ENCODE measurements at places on chromosomes 16 and 17. TPM values are rescaled to one million over a fixed set of nuclear protein-coding genes. Genes with fewer than 3 reads are reported as not detected.

GRCh38 chr16:51237861-51238378, 86.8 kb upstream of the SALL1 start:
- no peak for DNase-seq

GRCh38 chr17:34542700-34543336, 36.6 kb upstream of the TMEM132E start:
- DNase-seq, result peak; percentile 59

DNA sequence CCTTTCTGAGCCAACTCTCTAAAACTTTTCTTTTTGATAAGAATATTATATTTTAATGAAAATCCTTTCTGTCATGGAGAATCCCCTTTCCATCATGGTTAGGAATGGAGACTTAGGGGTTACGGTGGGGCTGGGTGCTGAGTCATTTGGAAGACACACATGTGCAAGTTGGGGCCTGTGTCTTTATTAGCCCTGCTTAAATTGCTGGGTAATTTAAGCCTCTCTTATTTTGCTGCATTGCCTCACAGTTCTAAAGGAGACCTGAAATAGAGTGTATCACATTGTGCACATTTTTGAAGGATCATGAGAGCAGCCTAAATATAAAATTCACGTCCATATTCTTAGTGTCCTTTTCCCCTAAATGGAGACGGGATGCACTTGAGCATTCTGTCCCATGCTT, 61.8 kb upstream of the RBFOX1 start:
- no peak for DNase-seq

- no peak for DNase-seq
Measured at GRCh38 chr16:14682121-14682520, 12.0 kb downstream of the PLA2G10 start.

DNA sequence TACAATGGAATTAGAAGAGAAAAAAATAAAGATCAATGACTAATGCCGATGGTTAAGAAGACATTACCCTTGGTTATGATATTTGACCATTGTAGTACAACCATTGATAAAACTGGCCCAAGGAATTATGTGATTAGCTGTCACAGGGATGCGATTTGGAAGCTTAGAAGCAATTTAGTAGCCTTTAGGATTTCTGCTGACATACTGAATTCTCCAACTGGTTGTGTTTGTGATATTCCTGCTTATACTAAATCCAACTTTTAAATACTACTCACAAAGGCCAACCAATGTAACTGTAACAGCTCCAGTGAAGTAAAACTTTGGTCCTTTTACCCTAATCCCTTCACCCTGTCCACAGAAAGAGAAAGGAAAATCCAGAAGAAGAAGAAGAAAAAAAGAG, 31.4 kb upstream of the ABCA6 start:
- DNase-seq, result no peak

DNA sequence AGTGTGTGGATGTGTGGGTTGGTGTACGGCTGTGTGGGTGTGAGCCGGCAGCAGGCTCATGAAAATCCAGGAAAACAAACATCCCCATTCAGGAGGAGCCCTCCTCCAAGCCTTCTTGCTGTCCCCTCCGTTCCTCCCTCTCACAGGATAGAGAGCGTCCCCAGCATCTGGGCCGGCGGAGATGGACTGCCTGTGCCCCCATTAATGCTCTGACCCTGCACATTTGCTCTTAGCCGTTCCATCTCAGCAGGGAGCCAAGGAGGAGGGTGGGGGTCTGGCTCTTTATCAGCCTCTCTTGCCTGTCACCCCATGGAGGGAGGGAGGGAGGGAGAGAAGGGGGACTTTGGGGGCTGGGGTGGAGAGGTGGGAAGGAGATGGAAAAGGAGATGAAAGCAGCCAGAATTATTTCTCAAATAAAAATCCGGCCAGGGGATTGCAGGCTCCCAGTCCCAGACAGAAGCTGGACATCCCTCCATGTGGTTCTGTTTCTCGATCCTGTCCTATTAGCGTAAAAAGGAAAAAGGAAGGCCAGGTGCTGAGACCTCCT, 240.0 kb upstream of the ZFHX3 start:
- DNase-seq, result no peak

DNA sequence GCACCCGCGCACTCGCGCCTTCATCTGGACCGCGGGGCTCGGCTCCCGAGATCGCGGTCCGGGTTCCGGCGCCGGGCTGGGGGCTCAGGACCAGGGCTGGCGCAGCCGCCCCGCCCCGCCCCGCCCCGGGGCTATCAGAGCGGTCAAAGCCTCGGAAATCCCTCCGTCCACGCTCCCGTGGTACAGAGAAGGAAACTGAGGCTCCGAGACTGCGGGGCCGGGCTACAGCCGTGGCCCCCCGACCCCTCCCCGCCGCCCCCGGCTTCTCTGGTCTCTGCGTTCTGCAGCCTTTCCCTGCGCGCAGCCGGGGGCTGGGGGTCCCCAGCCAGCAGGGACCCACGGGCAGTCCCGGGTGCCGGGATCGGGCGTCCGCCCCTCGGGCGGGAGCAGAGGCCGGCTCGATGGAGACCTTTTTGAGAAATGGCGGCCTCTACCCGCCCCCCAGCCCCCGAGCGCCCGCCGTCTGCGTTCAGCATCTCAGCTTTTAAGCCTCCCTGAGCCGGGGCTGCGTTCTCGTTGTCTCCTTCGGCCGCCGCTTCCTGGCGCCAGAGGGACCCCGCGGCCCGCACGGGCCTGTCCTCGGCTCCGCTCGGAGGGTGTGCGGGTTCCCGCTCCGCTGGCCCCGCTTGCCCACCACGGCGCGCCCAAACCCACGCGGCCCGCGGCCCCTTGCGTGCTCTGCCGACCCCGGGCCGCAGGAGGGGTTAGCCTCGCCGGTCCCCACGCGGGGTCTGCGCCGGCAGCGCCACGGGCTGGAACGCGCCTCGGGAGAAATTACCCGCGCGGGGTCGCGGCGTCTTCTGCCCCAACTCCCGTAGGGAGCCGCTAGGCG, 1.5 kb upstream of the NPTX1 start:
- peak; percentile 62 for DNase-seq

DNA sequence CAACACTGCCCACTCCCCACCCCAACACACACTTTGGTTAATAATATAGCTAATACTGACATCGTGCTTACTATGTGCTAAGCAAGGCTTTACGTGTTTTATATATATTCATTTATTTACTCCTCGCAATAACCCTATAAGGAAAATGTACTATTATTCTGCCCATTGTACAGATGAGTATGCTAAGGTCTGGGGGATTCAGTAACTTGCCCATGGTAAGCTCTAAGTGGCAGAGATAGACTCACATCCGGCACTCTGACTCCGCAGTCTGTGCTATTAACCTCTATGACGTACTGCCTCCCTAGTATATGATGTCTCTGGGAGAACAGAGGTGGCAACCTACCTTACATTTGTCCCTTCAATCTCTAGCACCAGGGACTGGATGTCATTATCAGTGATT, 12.7 kb downstream of the CFAP20 start:
- DNase-seq, result no peak

TP53TG3C gene
- not detected for total RNA-seq

GNG13 gene
- not detected for total RNA-seq

LDHD gene
- total RNA-seq, result not detected

Data from activated CD8-positive, alpha-beta T cell treated with anti-CD3 and anti-CD28 coated beads, Interleukin-2, amount 10 ng/mL, durations not matched to agents 7 days and 5 days (primary cell).